Mesenteric fat pad (tissue), 1 donor: ENCODE measurements at places on chromosomes 4 and X.

GRCh38 chr4:141349236-141349635 is 128.5 kb downstream of the ZNF330 start:
- DNase-seq = no peak

DNA sequence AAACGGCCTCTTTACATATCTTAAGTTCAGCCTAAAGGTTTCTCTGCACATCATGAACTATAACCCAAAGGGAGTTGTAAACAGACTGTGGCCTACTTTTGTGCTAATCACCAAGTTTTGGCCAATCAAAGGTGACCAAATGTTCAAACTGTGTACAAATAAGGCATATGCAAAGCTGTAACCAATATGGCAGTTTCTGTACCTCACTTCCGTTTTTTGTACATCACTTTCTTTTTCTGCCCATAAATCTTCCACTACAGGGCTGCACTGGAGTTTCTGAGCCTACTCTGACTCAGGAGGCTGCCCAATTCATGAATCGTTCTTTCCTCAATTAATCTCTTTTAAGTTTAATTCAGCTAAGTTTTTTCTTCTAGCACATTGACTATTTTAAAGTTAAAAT is 318.7 kb downstream of the SLC7A11 start:
- DNase-seq = no peak

DNA sequence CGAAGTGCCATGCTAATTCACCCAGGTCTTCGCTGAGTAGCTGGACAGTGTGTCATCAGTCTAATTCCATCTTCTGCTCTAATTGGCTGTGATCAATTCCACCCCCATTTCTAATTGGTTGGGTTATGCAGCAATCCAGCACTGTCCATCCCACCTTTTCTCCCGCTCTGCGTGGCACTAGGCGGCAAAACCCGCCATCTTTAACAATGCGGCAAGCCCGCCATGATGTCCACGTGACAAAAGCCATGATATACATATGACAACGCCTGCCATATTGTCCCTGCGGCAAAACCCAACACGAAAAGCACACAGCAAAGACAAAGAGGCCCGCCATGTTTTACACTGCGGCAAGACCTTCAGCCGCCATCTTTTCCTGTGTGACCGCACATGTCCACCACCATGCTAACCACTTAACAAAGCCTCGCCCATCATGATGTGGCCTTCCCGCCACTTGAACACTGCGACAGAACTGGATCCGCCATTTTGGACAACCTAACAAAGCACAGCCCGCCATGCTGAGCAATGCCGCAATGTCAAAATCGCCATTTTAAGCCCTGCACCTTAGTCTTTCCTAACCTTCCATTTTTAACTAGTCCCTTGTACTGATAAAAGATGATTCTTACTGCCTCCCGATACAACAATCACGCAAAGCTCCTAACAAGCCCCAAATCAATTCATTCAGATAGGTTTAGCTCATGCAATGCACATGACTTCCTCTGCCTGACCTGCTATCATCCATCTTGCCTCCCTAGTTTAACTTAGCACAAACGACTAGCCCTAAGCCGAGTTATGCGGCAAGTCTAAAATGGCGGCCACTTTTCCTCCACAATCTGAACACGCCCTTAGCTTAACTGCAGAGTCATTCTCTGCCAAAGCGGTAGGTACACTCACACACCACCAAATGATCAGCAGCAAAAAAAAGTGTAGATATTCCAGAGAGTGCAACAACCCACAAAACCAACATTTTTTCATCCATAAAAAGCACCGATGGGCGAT is 288.3 kb downstream of the CHIC1 start:
- no peak for DNase-seq

- no peak for DNase-seq
Observed at GRCh38 chr4:174314770-174315169, 31.1 kb downstream of the CEP44 start.

GRCh38 chr4:6474053-6474568 is 1.7 kb upstream of the PPP2R2C start:
- no peak for DNase-seq

GRCh38 chr4:55757356-55757952 is 62.1 kb upstream of the EXOC1L start:
- DNase-seq = no peak

DNA sequence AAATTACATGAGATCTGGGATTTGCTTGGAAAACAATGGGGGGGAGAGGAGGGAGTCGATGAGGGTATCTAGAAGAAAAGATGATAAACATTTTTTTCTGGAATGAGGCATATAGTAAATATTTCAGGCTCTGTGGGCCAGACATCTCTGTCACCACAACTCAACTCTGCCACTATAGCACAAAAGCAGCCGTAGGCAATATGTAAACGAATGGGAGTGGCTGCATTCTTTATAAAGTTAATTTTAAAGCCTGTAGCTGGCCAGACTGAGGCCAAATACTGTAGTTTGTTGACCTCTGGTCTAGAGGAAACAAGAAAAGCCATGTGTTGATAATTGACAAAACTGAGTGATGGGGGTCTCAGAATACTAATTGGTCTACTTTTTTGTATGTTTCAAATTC is 14.1 kb upstream of the TCEANC start:
- DNase-seq = no peak

DNA sequence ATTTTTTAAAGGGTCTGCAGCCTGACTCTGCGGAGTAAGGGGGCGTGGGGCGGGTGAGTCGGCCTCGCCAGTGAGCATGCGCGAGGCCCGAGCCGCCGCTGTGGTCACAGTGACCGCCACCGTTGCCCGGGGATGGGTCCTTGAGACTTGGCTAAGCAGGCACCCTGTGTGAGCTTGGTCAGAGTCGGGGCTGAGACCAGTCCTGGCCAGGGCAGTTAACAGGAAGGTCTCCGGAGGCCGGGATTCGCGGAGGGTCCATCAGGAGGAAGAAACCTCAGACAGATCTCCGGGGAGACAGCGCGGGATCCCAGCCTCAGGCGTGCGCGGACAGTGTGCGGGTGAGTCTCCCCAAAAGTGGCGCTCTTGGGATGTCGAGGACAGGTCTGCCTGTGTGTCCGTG is 1384.4 kb upstream of the PCDH10 start:
- no peak for DNase-seq

DNA sequence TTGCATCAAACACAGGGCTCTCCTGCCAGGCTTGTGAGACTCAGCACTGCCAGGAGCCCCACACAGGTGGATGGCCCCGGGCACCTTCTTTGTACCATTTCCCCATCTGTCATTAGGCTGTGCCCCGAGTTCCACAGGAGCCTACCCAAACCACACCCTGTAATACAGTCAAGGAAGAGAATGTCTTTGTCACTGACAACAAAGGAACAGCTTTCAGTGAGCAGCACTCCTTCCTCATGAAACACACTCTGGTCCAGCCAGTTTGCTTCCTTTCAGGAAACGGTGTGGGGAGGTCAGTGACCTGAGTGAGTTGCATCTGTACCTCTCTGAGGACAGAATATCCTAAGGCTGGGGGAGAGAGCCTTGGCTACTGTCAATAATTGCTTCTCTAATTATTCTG is 53.7 kb downstream of the LNX1 start:
- DNase-seq = no peak
